ENCODE measurements at places on chromosomes 16 and 17.

DNA sequence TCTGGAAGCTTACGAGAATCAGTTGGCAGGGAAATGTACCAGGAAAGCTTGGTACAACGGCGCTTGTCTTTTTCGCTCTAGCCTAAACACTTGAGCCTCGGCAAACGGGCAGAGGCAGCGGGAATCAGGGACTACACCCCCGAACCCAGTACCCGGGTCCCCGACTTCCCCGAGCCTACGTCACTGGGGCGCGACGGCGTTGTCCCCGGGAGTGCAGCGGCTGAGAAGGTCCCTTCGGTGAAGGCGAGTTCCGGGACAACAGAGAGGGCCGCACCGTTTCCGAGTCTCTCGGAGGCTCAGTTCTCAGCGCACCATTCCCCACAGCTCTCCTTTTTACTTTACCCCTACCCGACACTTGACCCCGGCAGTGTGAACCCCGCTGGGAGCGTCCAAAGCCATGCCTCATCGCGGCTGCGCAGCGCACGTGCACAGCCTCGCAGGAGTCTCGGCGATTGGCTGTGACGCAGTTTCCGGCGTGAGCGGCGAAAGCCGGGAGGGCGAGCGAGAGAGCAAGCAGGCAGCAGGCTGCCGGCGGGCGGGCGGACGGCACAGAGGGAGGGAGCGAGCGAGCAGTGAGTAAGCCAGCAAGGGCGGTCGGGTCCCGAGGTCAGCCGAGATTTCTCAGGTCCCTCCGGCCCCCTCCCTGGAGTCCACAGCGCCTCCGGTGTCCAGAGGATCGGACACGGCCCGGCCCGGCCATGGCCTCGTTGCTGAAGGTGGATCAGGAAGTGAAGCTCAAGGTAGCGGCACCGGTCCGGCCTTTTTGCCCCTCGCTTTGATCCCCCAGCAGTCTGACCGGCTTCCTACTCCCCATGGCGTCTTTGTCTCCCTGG lies at the start of gene PSME3:
Gene PSME3 (plus strand): TSS at position 464 of the 833 bp plus-strand sequence. CDS start 235 bp downstream, at position 699.
- peak; percentile 91 for DNase-seq

DNA sequence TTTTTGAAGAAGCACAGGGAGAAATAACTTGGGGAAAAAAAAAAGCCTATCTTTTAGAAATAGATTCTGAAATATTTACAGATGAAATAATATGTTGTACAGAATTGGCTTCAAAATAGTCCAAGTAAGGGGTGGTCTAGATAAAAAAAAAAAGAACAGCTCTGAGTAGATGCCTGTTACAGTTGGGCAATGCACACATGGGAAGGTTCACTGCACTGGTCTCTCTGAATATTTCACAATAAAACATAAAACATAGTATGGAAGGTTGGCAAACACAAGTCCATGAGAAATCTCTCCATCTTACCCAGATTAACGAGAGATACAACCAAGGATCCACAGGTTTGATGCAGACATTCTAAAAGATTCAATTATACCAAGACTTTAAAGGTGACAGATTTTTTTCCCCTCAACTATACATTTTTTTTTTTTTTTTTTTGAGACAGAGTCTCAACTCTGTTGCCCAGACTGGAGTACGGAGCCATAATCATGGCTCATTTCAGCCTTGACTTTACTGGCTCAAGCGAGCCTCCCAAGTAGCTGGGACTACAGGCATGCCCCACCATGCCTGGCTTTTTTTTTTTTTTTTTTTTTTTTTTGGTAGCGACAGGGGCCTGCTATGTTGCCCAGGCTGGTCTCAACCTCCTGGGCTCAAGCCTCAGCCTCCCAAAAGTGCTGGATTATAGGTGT lies 58.0 kb downstream of the KANSL1 start:
- DNase-seq, result no peak

GRCh38 chr16:86835982-86836381 lies 257.6 kb downstream of the FOXL1 start:
- no peak for DNase-seq

DNA sequence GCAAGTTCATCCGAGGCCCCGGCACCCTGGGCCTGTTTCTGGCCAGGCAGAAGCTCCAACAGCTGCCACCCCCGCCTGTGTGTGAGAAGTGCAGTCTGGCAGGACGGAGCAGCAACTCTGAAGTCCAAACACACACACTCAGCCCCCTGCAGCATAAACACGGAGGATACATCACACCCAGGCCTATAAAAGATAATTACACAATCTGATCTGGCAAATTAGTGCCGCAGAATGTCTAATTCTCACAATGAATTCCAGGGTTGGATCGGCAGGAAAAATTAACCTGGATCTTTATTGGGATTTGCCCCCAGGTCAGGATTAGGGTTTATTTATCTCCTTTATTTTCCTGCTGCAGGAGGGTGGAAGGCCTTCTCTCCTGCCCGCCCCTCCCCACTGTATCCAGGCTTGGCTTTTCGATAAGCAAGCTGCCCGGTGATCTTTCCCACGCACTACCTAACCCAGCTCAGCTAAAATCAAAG lies 311.4 kb downstream of the SOX9 start:
- no peak for DNase-seq

- DNase-seq, result no peak
Observed at GRCh38 chr16:28884045-28884444, 5.8 kb downstream of the ATP2A1 start.

DNA sequence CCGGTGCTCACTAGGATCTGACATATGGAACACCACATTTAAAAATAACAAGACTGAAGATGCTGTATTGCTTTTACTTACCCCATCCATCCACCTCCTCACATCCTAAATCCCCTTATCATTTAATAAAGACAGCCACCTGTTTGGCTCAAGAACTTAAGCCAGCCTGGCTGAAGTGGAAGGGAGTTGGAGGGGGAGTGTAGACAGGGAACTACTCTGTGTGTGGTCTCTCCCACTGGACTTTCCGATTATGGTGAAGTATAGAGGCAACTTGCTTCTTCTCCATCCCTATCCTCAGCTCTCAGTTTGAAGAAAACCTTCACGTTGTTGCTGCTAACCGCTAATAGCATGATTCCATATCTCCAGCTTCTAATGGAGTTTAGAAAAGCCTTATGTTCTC lies 313.4 kb downstream of the CDH11 start:
- no peak for DNase-seq

DNA sequence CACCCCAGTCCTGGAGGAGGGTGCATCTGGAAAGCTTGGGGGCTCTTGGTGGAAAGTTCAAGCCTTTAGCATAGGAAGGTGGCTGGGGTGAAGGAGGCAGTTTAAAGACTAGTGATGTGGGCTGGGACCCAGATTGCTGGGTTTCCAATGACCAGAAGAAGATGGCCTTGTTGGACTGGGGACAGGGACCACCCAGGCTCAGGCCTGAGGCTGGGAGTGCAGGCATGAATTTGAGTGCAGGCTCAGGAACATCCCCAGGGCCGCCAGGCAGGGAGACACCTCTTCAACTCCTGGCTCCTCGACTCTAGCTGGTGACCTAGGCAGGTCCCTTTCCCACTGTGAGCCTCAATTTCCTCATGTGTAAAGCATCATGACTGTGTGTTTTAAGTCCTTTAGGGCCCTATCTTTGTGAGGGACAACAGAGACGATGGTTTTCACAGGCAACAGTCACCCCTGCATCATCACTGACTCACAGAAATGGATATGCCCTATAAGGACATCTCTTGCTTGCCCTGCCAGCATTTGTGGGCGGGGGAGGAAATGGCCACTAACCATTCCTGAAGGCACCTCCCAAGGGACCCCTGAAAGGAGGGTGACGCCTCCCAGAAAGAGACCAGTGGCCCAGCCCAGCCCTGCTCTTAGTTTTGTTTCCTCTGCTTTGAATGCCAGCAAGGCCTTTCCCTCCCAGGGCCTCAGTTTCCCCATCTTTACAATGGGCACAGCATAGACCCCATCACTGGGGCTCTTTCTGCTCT lies 11.1 kb downstream of the NLRC5 start:
- no peak for DNase-seq

DNA sequence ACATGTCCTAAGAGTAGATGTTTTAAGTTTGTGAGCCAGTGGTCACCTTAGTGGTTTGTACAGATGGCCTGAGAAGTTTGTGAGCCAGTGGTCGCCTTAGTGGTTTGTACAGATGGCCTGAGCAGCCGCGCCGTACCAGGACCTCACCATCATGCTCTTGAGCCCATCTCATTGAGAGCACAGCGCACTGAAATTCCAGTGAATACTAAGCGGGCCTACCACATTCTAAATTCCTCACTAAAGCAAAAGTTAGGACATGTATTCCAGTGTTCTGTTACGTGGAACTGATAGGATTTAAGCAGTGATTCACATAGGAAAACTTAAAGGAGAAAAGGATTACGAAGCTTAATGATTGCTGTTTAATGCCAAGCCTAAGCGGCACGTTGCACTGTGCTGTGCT lies 3.9 kb downstream of the USP10 start:
- DNase-seq, result no peak

DNA sequence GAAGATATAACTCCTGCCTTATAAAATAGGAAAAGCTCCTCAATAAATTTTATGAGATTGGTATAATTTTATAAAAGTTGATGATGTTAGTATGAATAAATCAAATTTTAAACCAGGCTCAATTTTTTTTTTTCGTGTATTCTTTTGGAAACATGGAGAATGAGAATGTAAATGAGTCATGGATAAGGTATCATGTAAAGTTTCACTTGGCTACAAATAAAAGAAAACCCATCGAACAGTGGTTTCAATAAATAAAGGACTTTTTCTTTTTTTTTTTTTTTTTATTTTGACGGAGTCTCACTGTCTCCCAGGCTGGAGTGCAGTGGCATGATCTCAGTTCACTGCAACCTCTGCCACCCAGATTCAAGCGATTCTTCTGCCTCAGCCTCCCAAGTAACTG lies 67.3 kb downstream of the PHKB start:
- DNase-seq, result no peak

DNA sequence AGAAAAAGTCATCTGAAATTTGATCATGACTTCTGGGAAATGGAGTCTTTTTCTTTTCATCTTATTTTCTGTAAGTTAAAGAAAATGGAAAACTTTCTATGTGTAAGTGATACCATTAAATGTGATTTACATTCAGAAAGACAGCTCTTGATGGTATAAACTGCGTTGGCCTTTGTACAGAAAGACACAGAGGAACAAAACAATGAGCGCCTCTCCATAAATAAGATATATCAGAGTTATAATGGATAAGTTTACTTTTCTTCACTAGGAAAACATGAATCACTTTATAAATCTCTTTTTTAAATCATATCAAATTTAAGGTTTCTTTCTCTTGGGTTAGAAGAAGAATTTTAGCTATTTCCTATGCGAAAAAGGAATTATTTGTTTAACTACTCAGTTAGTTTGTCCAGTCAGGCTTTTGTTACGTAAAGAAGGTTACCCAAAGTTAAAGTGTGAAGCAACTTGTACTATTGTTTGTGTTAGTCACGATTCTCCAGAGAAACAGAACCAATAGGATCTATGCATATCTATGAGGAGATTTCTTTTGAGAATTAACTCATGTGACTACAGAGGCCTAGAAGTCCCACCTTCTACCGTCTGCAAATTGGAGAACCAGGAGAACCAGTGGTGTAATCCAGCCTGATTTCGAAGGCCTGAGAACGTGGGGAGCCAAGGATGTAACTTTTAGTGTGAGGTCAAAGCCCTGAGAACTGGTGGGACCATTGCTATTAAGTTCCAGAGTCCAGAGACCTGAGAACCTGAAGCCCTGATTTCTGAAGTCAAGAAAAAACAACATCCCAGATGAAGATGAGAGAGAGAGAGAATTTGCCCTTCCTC lies 295.4 kb upstream of the KCNJ16 start:
- no peak for DNase-seq

- DNase-seq, result no peak
Observed at GRCh38 chr16:84648595-84649510, 542 bp downstream of the KLHL36 start.

DNA sequence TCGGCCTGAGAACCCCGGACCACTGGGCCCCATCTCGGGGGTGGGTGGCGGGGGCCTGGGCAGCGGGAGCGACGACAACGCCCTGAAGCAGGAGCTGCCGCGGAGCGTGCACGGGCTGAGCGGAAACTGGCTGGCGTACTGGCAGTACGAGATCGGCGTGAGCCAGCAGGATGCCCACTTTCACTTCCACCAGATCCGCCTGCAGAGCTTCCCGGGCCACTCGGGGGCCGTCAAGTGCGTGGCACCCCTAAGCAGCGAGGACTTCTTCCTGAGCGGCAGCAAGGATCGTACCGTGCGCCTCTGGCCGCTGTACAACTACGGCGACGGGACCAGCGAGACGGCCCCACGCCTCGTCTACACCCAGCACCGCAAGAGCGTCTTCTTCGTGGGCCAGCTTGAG lies 8.9 kb upstream of the SERPINF2 start:
- DNase-seq, result no peak

DNA sequence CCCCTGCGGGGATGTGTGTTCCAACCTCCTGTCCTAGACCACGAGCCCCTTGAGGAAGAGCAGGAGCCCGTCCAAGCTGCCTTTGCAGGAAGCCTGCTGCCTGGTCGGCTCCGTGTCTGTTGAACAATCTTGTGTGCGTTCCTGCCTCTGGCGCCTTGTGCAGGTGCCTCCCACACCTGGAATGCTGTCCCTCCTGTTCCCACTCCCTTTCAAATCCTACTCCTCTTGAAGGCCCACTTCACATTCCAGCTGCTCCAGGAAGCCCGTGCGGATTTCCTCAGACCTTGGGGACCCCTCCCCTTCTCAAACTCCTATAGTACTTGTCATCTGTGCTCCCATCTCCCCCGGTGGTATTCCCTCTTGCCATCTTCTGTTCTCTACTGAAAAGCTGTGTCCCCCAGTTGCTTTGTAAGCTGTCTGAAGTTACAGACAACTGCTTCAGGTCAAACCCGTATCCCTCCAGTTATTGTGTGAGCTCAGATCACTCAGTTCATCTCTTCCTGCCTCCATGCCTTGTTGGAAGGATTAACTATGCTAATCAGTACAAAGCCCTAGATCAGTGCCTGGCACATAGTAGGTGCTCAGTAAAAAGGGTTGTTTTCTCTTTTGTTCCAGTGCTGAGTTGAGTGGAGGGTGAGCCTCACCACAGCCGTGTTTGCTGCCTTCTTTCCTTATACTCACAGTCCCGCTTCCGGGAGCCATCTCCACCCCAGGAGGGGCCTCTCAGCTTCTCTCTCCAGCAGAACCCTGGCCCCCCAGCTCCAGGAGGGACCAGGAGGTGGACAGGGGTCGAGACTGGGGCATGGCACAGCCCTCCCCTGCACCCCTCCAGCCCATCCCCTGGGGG lies 241.8 kb upstream of the CIBAR2 start:
- DNase-seq, result no peak

GRCh38 chr16:74297145-74297665 lies 591 bp downstream of the PSMD7 start:
- no peak for DNase-seq

- no peak for DNase-seq
Observed at GRCh38 chr17:73971127-73971526, 232.4 kb upstream of the RPL38 start.
